ENCODE measurements at places on chromosomes 12 and 14. TPM values are rescaled to one million over a fixed set of nuclear protein-coding genes. Genes with fewer than 3 reads are reported as not detected.
A peak's percentile ranks its signal among the peaks of the same experiment; 100 is the strongest.

Gene TESPA1
- not detected for total RNA-seq

Gene OR4E2
- not detected for total RNA-seq

Gene PTPRB
- total RNA-seq = 0.69 TPM

Gene CELA1
- total RNA-seq = not detected

Gene ESRRB
- total RNA-seq = 0.22 TPM

Gene MSI1
- total RNA-seq = not detected

Gene ADGRD1
- 0.68 TPM for total RNA-seq

Gene HOXC11
- 1.2 TPM for total RNA-seq

Gene BDKRB2
- 1.4 TPM for total RNA-seq

Gene ITGA7
- 3.0 TPM for total RNA-seq

GRCh38 chr12:26119391-26119989, 5.3 kb downstream of the BHLHE41 start:
- H3K36me3 ChIP-seq = no peaks in the 10 kb centered on the region
- peaks cover 4% of the 10 kb centered on the region for H3K27me3 ChIP-seq
- H3K4me3 ChIP-seq = no peak overlapping the region
- peak; percentile 64 for DNase-seq

- no peaks in the 10 kb centered on the region for H3K4me1 ChIP-seq
- H3K27me3 ChIP-seq = no peaks in the 10 kb centered on the region
- no peak for DNase-seq
- no peaks in the 10 kb centered on the region for H3K36me3 ChIP-seq
- H3K27ac ChIP-seq = no peak overlapping the region
Measured at GRCh38 chr14:87600240-87600639, 392.7 kb downstream of the GALC start.

GRCh38 chr12:25146686-25147085, 48.3 kb downstream of the DNAI7 start:
- H3K4me1 ChIP-seq = peaks cover 6% of the 10 kb centered on the region
- no peak for DNase-seq

GRCh38 chr12:785706-786105, 33.3 kb downstream of the WNK1 start:
- H3K4me1 ChIP-seq = peaks cover 32% of the 10 kb centered on the region
- H3K36me3 ChIP-seq = peaks cover 6% of the 10 kb centered on the region
- no peak overlapping the region for H3K27ac ChIP-seq

DNA sequence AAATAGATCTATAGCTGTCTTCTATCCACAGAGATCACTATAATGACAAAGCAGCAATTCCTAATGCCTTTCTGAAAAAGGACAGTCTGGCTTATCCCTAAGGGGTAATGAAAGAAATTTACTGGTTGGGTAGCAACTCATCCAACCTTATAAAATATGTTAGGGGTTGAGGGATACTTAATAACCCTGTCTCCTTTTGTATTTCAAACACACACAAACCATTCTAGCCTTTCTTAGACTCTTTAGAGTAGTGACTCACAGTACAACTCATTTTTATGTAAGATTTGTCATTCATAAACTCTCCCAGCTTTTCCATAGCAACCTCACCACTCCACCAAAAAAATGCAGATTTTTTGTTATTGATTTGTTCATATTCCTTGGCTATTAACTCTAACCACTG, 167.9 kb downstream of the FSCB start:
- no peaks in the 10 kb centered on the region for H3K4me1 ChIP-seq
- H3K4me3 ChIP-seq = no peak overlapping the region
- no peaks in the 10 kb centered on the region for H3K36me3 ChIP-seq
- no peak overlapping the region for H3K27ac ChIP-seq
- peak; percentile 1 for DNase-seq

GRCh38 chr12:2895511-2895910, 4.8 kb downstream of the TULP3 start:
- DNase-seq = no peak
- no peak overlapping the region for H3K27ac ChIP-seq
- H3K36me3 ChIP-seq = peaks cover 22% of the 10 kb centered on the region

DNA sequence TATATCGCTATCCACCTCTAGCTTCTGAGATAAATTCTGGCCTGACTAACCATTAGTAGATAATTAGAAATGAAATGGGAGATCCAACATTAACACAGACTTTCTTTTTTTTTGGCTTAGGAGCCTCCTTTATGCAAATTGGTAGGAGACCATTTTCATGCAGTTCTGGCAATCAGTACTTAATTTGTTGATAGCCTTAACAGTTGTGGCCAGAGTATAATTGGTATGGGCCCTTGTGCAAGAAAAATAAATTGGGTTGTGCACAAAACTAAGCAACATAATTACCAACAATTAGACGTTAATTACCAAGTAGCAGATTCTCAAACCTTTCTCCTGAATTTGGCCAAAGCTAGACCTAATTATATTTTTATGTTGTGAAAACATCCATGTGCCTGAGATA, 111.0 kb downstream of the MGAT4C start:
- H3K27me3 ChIP-seq = no peaks in the 10 kb centered on the region
- no peak overlapping the region for H3K27ac ChIP-seq
- no peaks in the 10 kb centered on the region for H3K36me3 ChIP-seq
- DNase-seq = no peak
- peaks cover 5% of the 10 kb centered on the region for H3K4me1 ChIP-seq
- no peak overlapping the region for H3K4me3 ChIP-seq

DNA sequence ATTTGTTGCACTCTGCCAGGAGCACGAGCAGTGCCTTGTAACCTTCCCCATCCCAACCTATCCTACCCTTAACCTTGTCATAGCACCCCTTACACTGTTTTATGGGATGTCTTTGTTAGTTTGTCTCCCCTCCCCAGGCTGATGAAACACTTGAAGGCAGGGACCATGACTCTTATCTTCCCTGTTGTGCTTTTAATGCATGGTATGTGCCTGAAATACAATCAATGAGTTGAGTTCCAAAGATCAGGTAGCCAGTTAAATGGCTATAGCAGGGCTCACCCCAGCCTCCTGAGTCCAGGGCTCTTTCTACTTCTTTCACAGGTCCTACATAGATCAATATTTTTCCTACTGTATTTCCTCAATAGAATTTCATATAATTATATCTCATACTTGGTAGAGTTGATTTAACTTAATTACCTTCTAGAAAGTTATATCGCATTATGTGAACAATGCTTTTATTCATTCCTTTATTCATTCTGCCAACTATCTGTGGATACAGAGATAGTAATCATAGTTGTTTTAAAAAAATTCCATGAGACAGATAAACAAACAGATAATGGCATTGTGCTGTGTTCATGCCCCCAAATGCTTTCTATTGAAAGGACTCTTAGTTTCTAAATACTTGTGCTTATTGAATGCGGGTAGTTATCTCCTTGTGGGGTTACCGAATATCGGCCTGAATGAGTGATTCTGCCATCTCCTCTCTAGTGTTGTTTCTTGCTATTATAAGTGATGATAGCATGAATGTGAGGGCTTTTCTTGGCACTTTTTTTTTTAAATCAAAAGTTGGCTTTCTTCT, 347.4 kb downstream of the NPAS3 start:
- no peaks in the 10 kb centered on the region for H3K4me1 ChIP-seq
- no peaks in the 10 kb centered on the region for H3K36me3 ChIP-seq
- DNase-seq = no peak
- H3K4me3 ChIP-seq = no peak overlapping the region
- no peaks in the 10 kb centered on the region for H3K27me3 ChIP-seq

GRCh38 chr12:122886851-122887818, 8.8 kb downstream of the VPS37B start:
- peaks cover 43% of the 10 kb centered on the region for H3K4me1 ChIP-seq
- H3K27ac ChIP-seq = peak overlapping the region; percentile 99
- peaks cover 15% of the 10 kb centered on the region for H3K36me3 ChIP-seq
- H3K4me3 ChIP-seq = peak overlapping the region; percentile 56
- H3K27me3 ChIP-seq = no peaks in the 10 kb centered on the region

GRCh38 chr14:36021591-36022320, 154.8 kb downstream of the PTCSC3 start:
- DNase-seq = no peak
- no peaks in the 10 kb centered on the region for H3K27me3 ChIP-seq
- no peaks in the 10 kb centered on the region for H3K4me1 ChIP-seq
- no peaks in the 10 kb centered on the region for H3K36me3 ChIP-seq

- no peaks in the 10 kb centered on the region for H3K27me3 ChIP-seq
- DNase-seq = peak; percentile 25
- peaks cover 13% of the 10 kb centered on the region for H3K4me1 ChIP-seq
- H3K36me3 ChIP-seq = peaks cover 6% of the 10 kb centered on the region
Measured at GRCh38 chr14:99971941-99972747, 93.1 kb upstream of the EVL start.

- peak overlapping the region; percentile 33 for H3K4me3 ChIP-seq
- peaks cover 23% of the 10 kb centered on the region for H3K4me1 ChIP-seq
- DNase-seq = peak; percentile 50
- no peaks in the 10 kb centered on the region for H3K27me3 ChIP-seq
- H3K36me3 ChIP-seq = peaks cover 7% of the 10 kb centered on the region
Measured at GRCh38 chr14:75831952-75832351, 149.8 kb downstream of the TGFB3 start.

DNA sequence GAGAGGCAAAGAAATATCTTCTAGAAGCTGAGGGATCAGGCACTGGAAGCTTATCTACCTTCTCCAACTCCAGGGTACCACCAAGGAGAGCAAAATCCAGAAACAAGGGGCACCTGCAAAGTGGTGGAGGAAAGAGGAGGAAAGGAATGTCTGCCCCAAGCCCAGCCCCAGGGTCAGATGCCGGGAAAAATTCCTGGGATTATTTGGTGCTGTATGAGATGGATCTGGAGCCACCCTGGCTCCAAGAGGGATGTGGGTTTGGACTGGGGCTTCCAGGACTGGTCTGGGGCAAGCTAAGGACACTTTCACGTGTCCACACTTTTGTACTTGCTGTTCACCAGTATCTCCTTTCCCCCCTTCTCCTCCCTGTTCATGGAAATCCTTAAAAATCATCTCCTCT, 69.8 kb downstream of the DPF3 start:
- H3K27me3 ChIP-seq = no peaks in the 10 kb centered on the region
- H3K4me3 ChIP-seq = no peak overlapping the region
- no peaks in the 10 kb centered on the region for H3K36me3 ChIP-seq
- no peak overlapping the region for H3K27ac ChIP-seq
- no peak for DNase-seq
